ENCODE measurements at places on chromosomes 6 and 20. TPM values are rescaled to one million over a fixed set of nuclear protein-coding genes. Genes with fewer than 3 reads are reported as not detected.

Gene MAP3K5
- polyA plus RNA-seq: 7.7 TPM

Gene MATN4
- not detected for polyA plus RNA-seq

Gene PRICKLE4
- not detected for polyA plus RNA-seq

Gene FYN
- 61.4 TPM for polyA plus RNA-seq

Gene EXOC2
- 22.7 TPM for polyA plus RNA-seq

Gene DTNBP1
- polyA plus RNA-seq: 49.6 TPM

Gene RSPO3
- polyA plus RNA-seq: 69.2 TPM
